ENCODE measurements at places on chromosomes 5 and 9.
A peak's percentile ranks its signal among the peaks of the same experiment; 100 is the strongest.

DNA sequence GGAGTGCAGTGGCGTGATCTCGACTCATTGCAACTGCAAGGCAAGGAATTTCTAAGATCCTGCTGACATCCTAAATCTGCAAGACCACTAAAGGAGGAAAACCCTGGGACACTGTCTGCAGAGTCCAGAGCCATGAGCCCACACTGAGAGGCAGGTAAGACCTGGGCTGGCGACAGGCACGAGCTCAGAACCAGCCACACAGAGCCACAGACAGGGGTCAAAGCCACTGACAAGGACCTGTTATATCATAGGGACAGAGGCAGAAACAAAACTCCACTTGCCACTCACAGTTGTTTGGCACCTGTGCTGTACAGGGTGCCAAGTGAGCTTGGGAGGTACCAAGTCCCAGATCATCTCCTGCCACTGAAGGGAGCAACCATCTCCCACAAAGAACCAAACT, 34.2 kb downstream of the IPPK start:
- no peak for DNase-seq

DNA sequence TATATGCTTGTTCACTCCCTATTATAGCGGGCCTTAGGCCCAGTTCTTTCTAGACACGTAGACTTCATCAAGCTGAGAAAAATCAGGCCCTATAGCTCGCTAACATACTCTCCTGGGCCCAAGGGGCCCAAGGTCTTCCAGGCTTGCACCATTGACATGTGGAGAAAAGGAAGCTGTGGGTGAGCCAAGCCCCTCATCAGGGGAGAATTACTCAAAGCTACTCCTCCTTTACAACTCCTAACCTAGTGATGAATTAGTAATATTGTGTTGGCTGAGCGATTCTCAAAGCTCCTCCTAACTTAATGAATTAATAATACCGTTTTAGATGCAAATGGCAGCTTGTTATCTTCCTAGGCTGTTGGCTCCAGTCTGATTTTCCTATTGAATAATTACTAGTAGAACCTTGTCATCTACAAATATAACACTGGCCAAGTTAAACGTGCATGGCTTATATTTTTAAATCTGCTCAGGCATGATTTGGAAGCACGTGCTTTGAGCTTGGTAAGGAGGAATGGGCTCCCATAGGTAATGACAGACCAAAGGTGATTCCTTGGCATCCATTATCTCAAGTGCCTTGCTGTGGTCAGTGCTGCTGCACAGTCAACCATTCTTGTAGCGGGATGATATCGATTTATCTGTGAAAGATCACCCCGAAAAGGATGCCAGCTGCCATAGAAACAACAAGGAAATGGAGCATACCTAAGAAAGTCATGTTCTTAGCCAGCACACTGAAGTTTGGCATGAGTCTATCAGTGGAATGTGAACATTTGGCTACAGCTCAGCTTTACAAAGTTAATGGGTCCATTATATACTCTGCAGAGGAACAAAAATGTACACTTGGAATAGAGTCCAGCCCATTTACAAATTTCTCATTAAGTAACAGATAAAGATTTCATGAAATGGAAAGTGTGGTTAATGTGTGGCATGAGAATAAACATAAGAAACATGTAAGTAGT, 23.8 kb downstream of the LVRN start:
- no peak for DNase-seq

GRCh38 chr9:123485216-123485615, 129.2 kb downstream of the CRB2 start:
- DNase-seq: no peak

DNA sequence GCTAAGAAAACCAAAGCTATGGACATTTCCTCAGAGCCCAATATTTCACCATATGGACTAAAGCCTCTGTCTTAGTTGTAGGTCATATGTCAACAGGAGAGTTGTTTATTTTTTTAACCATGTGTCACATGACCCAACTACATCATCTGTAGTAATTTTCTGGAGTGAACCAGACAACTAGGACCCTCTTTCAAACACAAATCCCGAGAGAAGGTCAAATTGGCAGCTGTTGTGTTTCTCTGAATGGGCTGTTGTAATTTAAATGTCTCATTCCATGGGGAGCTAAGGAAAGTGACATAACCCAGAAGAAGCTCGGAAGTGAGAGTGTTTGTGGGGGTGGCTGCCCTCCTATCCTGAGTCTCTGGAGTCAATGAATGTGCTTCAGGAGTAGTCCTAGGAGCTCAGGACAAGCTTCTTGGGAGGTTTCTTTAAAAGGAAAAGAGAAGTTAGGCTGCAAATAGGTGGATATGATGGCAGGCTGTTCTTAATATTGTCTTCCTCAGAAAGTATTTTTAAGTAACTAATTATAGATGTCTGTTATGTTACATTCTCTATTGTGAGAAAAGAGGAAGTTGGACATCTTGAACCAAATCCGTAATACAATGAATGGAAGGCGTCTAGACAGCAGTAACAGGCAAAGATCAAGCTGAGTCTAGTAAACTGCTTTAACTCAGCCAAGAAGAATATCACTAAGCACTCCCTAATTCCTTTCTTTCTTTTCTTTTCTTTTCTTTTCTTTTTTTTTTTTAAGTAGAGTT, 50.1 kb downstream of the TMEM167A start:
- DNase-seq: no peak

DNA sequence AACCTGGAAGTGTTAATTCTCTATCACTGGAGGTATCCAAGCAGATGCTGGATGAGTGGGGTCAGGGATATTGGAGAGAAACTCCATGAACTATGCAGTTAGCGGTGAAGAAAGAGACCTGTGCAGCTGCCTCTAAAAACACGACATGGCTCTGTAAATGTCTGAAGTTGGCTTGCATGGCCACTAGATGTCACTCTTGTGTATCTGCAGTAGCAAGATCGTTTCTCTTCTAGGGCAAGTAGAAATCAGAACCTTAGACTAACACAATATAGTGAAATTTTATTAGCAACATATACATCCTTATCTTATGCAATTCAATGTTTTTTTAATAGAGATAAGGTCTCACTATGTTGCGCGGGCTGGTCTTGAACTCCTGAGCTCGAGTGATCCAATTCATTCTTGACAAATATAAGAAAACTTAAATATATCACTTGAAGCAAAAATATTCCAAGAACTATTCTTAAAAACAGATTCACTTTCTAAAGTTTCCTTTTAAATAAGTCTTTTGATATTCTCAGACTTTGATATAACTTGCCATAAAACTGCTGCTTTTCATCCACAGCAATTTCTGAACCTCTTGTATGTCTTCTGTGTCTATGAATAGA, 2.9 kb downstream of the OR2S2 start:
- DNase-seq: peak; percentile 55

DNA sequence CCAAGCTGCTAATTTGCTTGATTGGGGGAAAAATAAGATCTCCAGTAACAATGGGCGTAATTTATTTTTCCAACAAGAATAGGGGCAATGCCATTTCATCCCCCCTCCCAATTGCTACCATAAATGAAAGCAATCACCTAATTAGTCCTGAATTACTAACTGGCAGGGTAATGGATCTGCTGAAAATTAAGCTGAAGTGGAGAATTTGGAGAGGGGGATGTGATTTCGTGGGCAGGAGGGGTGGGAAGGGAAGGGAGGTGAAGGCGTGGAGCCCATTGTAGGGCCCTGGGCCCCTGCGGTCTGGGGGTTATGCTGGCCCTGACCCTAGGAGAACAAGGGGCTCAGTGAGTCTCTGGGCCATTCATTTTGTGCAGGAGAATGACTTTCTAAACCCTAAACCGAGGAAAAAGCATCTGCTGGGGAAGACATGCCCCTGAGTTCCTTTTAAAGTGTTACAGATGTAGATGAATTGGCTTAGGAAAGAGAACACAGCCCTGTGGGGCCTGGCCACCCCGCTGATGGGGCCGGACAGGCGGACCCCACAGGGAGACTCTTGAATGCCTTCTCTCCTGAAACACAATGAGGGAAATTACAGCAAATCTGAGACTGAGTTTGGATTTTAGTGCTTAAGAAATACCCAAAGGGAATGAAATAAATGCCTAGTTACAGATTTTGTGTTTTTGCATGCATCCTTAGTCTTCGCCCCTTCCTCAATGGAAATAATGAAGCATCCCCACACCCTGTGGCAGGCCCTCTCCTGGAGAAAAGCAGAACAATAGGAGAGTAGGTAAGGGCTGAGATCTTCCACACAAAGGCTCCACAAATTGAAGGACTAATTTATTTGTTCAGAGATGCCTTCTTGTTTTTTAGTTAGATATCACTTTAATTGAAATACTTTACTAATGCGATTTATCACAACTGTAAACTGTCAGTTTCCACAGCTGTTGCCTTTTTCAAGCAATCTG, 143.2 kb downstream of the PSAT1 start:
- DNase-seq: no peak

- DNase-seq: no peak
Observed at GRCh38 chr5:139446956-139447779, 7.8 kb upstream of the DNAJC18 start.

- DNase-seq: no peak
Observed at GRCh38 chr5:157050050-157050449, 8.9 kb downstream of the HAVCR1 start.

DNA sequence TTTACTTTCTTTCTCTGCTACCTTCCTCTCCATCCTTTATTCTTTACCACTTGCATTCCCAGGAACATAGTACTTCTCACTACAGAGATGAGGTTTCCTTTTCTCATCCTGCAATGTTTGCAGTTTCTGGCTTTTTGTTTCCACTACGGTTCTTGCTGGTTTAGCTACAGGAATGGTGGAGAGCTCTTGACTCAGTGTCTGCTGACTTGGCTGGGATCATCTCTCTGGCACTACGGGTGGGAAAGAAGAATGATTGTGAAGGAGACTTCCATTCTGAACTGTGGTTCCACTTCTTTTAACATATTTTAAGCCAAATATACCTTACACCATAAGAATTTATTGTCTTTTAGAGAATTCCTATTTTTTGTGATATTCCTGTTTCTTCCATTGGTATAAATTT, 65.1 kb downstream of the NREP start:
- no peak for DNase-seq

DNA sequence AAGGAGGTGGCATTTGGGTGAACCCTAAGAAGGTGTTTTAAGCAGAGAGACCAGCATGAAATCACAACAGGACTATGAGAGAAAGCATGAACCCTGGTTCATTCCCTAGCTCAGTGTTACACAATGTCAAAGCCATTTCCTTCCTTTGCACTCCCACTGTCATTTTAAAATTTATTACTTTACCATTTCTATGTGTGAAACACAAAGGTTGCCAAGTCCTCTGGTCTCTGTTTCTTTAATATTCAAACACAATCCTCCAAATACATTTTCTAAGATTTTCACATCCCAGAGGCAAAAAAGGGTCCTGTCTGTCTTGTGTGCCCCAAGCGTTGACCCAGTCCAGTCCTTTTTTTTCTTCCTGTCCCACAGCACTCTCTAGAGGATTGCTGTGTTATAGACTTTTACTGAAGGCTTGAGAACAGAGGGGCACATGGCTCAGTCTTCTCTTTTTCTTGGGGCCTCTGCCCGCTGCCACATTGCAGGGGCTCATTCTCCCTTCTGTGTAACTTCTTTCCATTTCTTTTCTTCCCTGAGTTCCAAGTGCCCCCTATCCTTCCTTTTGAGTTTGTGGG, 78.6 kb upstream of the SLC28A3 start:
- no peak for DNase-seq

GRCh38 chr9:102778746-102779145, 216.4 kb upstream of the CYLC2 start:
- no peak for DNase-seq

DNA sequence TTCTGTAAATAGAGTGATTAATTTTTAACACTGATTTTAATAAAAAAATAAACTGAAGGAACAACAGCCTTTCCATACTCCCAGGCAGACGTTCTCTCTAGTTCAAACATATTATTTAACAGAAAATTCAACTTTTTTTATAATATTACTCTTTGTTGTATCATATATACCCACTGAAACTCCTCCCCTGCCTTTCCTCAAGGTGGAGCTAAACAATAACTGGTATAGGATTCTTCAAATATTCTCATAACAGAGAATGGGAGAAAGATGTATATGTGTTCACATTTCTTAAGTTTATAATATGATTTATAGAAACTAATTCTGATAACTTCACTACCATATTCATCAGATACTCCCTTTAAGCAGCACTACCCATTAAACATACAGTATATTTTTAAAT, 83.4 kb downstream of the CYLC2 start:
- DNase-seq: no peak

DNA sequence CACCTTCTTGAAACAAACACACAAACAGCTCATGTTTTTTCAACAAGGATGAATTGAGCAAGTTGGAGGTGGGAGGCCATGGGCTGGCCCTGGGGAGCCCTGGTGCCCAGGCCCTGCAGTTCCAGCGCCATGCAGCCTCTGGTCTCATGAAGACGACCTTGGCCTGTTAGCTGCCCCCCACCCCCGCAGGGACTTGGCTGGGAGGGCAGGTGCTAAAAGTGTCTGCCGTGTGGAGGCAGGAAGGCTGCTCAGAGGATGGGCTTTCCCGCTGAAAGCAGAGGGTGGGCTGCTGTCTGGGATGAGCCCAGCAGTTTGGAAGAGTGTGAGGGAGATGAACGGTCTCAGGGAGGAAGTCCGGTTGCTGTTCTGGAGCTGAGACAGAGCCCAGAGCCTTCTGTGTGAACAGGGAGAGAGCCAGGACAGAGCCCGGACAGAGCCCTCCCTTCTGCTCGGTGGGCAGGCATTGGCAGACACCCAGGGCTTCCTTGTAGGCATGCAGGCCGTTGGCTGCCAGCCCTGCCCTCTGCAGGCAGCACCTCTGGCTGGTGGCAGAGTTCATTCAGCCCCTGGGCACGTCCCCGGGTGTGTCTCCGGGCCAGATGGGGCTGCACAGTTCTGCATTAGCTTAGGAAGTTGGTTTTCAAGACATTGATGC, 18.7 kb downstream of the ROPN1L start:
- no peak for DNase-seq

DNA sequence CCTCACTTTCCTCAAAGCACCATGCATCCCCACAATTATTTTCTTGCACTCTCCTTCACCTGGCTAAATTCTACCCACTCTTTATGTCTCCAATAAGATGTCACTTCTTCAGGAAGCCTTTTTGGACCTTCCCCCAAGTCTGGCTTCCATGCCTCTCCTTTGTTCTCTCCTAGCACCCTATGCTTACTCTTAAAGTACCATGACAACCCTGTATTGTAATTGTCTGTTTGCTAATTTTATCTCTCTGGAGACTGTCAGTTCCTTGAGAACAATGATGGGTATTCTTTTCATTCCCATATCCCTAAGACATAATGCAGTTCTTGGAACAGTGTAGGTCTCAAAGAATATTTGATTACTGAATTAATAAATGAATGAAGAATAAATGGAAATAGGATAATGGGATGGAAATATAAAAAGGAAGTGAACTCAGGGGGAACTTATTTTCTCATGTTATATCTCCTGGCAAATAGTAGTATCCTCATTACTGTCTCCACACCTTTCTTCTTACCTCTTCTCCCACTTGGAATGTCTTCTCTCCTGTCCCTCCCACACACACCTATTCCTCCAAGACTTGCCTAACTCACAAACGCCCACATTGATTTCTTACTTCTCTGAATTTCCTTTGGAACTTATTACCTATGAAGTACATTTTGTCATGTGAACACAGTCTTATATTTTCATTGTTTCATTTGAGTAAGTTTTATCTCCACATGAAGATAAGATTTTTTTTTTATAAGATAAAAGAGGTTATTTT, 499.1 kb downstream of the NFIB start:
- DNase-seq: no peak

- no peak for DNase-seq
Observed at GRCh38 chr9:91328186-91328585, 33.5 kb downstream of the AUH start.

GRCh38 chr5:34804913-34805312, 34.1 kb upstream of the TTC23L start:
- DNase-seq: no peak

GRCh38 chr5:16585041-16585667, 31.6 kb downstream of the RETREG1 start:
- no peak for DNase-seq

Measured in CD4-positive, alpha-beta T cell treated with Interferon gamma for 1 hour (primary cell).